ENCODE measurements at places on chromosomes 5 and 9. TPM values are rescaled to one million over a fixed set of nuclear protein-coding genes. Genes with fewer than 3 reads are reported as not detected.
A peak's percentile ranks its signal among the peaks of the same experiment; 100 is the strongest.

Gene IGIP
- polyA plus RNA-seq = 0.62 TPM

Gene AGXT2
- not detected for polyA plus RNA-seq

Gene PCDHB8
- polyA plus RNA-seq = 0.11 TPM

Gene SPINK13
- polyA plus RNA-seq = not detected

Gene NIPSNAP3A
- 23.1 TPM for polyA plus RNA-seq

Gene CARD9
- polyA plus RNA-seq = 0.19 TPM

Gene GPR150
- polyA plus RNA-seq = 0.28 TPM

Gene SLC36A2
- not detected for polyA plus RNA-seq

Gene SMC5
- 17.1 TPM for polyA plus RNA-seq

Gene BTNL3
- not detected for polyA plus RNA-seq

Gene F2RL1
- polyA plus RNA-seq = 21.8 TPM

Gene SLC22A5
- polyA plus RNA-seq = 9.3 TPM

Gene PROB1
- 0.47 TPM for polyA plus RNA-seq

Gene MAMDC2
- 1.1 TPM for polyA plus RNA-seq

Gene SPINK4
- polyA plus RNA-seq = not detected

Gene PLAC8L1
- 0.80 TPM for polyA plus RNA-seq

DNA sequence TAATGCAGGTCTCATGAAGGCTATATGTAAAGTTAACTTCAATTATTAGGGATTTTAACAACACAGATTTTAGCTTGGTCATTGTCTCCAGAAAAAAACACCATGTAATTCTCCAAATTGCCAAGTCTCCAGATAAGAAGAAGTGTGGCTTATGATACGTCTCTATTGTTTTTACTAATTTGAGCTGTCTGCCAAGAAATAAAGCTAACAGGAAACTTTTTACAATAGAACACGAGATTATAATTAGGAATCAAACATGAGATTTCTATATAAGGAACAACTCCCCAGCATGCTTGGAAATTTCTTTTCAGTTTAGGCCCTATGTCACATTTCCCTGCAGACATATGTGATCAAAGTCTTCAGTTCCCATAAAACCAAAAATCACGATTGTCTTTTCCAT, 142.7 kb downstream of the MCTP1 start:
- DNase-seq = peak; percentile 81

GRCh38 chr9:109181284-109181683, 14.2 kb upstream of the FRRS1L start:
- DNase-seq = no peak

- peak; percentile 81 for DNase-seq
Measured at GRCh38 chr5:142597546-142598337, 88.1 kb downstream of the FGF1 start.

- DNase-seq = no peak
Measured at GRCh38 chr9:119689879-119690278, 320.6 kb upstream of the BRINP1 start.

DNA sequence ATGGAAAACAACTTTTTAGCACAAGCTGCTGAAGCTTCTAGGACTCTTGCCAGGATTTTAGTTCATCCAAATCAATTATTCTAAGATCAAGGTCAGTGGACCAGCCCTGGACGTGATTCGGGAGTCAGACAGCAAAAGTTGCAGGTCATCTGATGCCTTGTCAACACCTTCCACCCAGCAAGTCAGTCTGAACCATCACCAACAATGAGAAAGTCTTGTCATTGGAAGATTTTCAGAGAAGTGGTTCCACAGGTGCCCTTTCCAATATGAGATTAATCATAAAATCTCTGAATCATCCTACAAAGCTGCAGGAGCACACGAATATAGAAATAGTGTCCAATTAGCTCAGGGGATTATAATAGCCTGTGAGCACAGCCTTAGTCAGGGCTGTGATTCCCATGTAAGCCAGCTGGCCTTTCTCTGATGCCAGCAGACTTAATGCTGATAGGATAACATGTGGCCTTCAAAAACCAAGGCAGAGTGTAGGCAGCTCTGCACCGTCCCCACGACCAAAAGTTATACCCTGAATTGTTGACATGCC, 445.0 kb upstream of the TRPC7 start:
- no peak for DNase-seq

- DNase-seq = no peak
Measured at GRCh38 chr5:80711938-80712337, 57.2 kb upstream of the DHFR start.

DNA sequence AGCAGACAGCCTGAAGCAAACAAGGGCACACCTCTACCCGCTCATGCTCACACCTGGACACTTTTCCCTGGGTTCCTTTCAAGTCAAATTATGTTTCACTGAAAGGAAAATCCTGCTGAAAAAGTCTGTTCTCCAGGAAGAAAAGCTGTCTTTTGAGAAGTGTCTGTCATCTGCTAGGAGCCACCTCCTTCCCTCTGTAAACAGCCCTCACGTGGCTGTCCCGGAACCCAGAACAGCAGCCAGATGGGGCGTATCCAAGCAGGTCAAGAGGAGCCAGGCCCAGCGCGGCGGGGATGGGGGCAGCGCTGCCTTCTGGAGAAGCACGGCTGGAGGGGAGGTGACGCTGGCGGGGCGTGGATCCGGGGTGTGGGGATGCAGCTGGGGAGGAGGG, at the start of gene PNPLA7:
Gene PNPLA7 (minus strand): TSS at position 172 of the 391 bp plus-strand sequence. CDS start 205 bp downstream, outside the sequence.
- peak; percentile 62 for DNase-seq

GRCh38 chr9:93288891-93289883, 105.2 kb downstream of the WNK2 start:
- no peak for DNase-seq

- peak; percentile 4 for DNase-seq
Measured at GRCh38 chr5:140801494-140801841, 611 bp downstream of the PCDHA3 start.

DNA sequence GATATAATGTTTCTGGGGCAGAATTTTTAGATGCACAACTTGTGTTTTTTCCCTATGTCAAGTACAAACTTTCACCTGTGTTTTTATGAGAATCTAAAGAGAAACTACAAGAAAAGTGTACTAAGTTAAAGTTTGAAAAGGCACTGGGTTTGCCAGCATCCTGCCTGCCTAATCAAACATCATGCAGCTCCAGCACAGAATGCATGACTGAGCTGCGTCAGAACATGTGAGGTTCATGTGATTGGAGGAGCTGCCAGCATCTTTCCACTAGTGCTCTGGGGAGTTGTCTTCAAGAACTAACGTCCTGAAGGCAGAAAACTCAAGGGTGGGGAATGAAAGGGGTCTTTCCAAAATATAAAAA, 46.1 kb upstream of the RIC1 start:
- DNase-seq = no peak

DNA sequence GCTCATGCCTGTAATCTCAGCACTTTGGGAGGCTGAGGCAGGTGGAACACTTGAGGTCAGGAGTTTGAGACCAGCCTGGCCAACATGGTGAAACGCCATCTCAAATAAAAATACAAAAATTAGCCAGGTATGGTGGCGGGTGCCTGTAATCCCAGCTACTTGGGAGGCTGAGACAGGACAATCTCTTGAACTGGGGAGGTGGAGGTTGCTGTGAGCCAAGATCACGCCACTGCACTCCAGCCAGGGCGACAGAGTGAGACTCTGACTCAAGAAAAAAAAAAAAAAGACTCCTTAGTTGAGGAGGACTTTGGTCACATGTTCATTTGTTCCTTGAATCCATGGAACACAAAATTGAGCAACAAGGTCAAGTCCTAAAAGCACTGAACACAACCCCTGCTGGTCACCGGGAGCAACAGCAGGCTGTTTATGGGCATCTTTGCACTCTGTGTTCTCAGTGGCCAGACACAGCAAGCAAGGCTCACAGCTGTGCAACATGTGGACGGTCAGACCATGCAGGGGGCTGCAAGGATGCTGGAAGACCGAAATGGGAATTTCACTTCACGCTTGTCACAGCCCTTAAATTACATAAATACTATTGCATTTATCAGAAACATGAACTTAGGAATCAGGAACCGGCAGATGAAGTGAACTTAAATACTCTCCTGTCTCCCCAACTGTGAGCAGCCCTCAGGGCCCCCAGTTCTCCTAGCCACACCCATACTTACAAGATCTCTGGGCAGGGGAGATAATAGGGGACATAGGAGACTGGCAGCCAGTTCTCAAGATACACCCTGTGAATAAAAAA, 2.8 kb downstream of the GBGT1 start:
- DNase-seq = peak; percentile 56

- DNase-seq = no peak
Measured at GRCh38 chr5:119895066-119895465, 265.7 kb downstream of the FAM170A start.

GRCh38 chr9:38435521-38435920, 11.3 kb upstream of the IGFBPL1 start:
- DNase-seq = no peak

DNA sequence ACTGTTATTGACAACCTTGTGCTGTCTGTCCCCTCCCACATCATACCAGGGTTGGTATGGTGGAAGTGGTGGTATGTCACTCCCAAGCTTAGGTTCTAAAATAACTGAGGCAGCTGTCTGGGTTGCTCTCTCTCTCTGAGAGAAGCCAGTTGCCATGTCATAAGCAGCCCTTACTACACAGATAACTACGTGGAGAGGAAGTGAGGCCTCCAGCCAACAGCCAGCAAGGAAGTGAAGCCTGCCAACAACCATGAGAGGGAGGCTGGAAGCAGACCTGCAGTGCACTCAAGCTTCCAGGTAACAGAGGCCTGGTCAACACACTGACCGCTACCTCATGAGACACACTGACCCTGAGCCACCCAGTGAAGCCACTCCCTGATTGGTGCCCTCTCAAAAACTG, 18.6 kb downstream of the CTNNAL1 start:
- DNase-seq = peak; percentile 95

DNA sequence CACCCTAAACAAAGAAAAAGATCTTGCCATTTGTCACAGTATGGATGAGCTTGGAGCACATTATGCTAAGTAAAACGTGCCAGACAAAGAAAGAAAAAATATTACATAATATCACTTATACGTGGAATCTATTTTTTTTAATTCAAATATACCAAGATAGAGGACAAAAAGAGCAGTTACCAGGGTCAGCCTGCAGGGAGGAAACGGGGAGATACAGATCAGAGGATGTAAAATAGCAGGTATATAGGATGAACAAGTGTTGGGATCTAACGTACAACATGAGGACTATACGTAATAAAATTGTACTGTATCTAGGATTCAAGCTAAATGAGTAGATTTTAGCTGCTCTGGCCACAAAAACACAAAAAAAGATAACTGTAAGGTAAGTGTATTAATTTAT, 247.5 kb downstream of the TMEM161B start:
- DNase-seq = no peak

DNA sequence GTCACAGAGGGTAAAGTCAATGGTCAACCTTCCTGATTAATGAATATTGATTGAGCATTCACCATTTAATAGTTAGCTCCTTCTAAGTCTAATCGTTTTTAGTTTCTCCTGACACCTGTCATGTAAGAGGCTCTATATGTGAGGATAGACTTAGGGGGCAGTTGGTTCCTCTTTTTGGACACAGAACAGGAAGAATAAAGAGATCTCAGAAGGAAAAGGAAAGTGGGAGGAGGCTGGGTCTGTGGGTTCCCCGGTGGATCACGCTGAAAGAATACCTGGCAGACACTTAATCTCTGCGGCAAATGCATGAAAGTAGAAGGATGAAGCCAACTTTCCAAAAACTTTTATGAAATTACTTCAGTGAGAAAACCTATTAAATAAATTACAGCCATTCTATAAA, 98.4 kb downstream of the PDE4D start:
- DNase-seq = no peak

GRCh38 chr5:74431290-74431669, 209.2 kb downstream of the ENC1 start:
- DNase-seq = no peak

DNA sequence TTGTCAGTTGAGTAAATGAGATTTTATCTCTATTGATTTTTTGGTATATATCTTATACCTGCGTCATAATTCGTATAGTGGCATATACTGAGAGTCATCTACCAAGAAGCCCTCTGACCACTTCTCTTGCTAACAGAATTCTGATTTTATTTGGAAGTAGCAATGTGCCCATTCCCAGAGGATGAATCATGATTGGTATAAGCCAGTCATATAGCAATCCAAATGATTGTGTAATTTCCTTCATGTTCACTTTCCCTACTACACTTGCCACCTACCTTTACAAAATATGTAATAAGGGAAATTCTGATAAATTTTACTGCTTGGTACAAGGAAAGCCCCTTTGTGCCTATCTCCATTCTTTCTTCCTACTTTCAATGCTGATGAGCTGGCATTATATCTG, 16.1 kb upstream of the ZNF462 start:
- DNase-seq = peak; percentile 39

GRCh38 chr5:22837803-22838202, 15.3 kb downstream of the CDH12 start:
- DNase-seq = no peak

DNA sequence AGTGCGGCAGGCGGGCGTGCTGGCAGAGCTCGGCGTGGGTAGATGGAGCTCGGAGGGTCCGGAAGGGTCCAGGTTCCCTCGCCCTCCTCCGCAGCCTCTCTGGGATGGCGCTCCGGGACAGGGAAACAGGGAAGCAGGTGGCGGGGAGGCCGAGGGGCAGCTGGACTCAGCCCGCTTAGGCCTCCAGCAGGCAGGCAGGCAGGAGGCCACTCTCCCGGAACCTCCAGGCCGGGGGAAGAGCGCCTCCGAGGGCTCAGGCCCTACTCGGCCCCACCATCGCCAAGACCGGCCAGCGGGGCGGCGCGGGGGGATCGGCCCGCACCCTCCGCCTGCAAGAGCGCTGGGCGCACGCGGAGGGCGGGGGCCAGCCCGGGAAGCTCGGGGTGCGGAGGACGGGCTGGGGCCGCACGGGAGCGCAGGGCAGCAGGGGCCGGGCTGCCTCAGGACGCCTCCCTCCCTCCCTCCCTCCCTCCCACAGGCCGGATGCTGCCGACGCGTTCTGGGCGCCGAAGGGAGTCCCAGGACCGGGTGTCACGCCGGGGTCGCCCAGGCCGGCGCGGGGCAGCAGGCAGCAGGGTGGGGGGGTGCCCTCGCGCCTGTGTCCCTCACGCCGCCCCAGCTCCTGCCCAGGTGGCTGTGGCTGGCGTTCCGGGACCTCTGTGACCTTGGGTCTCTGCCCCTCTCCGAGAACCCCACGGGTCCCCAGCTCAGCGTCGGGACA, 977 bp downstream of the MGAT4B start:
- DNase-seq = peak; percentile 46

GRCh38 chr5:171395042-171395441, 7.4 kb downstream of the NPM1 start:
- DNase-seq = no peak

DNA sequence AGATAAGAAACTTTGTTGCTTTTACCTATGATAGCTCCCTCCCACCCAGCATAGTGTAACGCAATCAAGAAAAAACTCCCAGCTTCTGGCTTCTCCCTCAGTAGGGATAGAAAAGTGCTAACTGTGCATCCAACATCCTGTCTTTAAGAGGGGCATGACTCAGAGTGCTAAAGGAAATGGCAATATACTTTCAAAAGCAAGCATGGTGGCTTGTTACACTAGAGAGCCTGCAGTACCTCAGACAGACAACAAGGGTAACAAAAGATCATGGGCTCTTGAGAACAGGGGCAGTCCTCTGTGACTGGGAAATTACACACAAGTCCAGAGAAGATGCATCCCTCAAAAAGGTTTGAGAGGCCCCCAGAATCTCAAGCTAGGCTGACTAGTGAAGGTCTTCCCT, 37.8 kb downstream of the PRELID2 start:
- DNase-seq = peak; percentile 73

GRCh38 chr9:36798350-36799065, 225.8 kb downstream of the MELK start:
- DNase-seq = no peak

- no peak for DNase-seq
Measured at GRCh38 chr5:132364319-132364718, 5.2 kb upstream of the SLC22A5 start.
